ENCODE measurements at places on chromosomes 2 and 18.

- DNase-seq, result no peak
Measured at GRCh38 chr2:48415836-48416515, 114.0 kb upstream of the STON1 start.

GRCh38 chr2:182259629-182260150 is 167.1 kb downstream of the PDE1A start:
- no peak for DNase-seq

- DNase-seq, result no peak
Measured at GRCh38 chr18:62741118-62741566, 25.8 kb downstream of the PHLPP1 start.

GRCh38 chr2:237120916-237121315 is 35.2 kb downstream of the COPS8 start:
- DNase-seq, result peak; percentile 44

DNA sequence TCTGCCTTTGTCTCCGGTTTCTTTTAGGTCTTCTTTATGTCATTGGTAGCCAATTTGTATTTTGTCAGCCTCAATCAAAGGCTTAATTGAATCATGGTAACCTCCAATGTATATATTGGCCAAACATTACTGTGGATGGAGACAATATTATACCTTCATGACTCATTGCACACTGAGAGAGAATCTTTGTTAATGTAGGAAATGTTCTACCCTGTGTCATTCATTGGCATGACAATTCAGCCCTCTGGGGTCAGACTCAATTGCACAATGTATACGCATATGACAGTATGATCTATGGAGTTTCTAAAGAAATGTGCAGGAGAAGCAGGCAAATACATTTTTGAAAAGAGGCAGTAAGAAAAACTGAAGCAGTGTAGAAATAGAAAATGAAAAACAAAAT is 162.6 kb downstream of the PDE11A start:
- DNase-seq, result no peak

- no peak for DNase-seq
Measured at GRCh38 chr2:223594259-223594658, 7.9 kb downstream of the SCG2 start.

DNA sequence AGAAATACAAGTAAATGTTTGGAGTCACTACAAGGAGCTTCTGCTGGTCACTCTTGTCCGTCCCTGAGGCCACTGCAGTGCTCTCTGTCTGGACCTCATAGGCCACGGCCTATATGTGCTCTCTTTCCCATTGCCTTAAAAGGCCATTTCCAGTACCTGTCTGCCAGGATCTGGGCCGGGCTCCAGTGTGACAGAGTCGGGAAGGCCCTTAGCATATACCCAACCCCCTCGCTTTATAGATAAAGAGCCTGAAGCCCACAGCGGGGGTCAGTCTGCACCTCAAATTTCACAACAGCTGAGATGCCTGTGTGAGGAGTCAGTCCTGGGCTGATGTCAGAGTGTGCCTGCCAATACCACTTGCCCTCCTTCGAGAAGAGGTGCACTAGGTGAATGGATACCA is 39.9 kb downstream of the ADD2 start:
- DNase-seq, result no peak

GRCh38 chr2:128452536-128453530 is 134.2 kb upstream of the HS6ST1 start:
- no peak for DNase-seq

DNA sequence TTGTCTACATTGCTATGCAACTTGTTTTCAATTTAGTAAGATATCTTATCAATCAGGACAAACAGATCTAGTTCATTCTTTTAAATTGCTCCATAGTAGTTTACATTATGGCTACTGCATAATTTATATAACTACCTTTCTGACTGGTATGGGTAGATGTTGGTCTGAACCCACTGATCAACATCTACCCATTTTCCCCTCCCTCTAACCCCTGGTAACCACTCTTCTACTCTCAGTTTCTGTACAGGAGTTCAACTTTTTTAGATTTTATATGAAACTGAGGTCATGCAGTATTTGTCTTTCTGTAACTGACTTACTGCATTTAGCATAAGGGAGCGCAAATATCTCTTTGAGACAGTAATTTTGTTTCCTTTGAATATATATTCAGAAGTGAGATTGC is 73.2 kb downstream of the ITSN2 start:
- no peak for DNase-seq

- peak; percentile 44 for DNase-seq
Measured at GRCh38 chr2:8229546-8229986, 452.3 kb upstream of the ID2 start.

- no peak for DNase-seq
Measured at GRCh38 chr18:6052449-6052913, 157.2 kb upstream of the TMEM200C start.

- DNase-seq, result no peak
Measured at GRCh38 chr2:233168919-233169318, 82.6 kb upstream of the ATG16L1 start.

DNA sequence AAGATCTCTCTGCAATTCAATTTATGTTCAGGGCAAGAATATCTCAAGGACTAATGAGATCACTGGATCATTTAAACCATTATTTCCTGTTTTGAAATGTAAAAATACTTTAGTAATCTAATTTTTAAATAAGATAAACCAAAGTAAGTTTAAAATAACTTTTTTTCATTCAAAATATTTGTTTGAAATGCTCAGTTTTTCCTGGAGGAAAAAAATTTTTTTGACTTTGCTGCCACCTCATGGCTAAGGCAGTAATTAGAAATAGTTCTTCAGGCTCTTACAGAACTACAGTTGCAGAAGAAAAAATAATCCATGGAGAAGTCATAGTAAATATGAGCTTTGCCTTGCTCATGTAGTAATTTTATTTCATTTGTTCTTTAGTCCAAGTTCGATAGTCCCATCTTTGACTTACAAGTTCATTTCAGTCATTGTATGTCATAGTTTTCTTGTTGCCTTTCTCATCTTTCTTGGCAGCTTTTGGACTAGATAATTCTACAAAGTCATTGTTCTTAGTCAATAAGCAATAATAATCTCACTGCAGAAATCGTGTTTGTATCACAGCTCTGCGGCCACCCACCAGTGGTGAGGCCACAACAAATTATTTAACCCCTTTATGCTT is 127.4 kb downstream of the DPP4 start:
- DNase-seq, result peak; percentile 6

- no peak for DNase-seq
Measured at GRCh38 chr2:151826737-151827157, 1.5 kb downstream of the ARL5A start.

DNA sequence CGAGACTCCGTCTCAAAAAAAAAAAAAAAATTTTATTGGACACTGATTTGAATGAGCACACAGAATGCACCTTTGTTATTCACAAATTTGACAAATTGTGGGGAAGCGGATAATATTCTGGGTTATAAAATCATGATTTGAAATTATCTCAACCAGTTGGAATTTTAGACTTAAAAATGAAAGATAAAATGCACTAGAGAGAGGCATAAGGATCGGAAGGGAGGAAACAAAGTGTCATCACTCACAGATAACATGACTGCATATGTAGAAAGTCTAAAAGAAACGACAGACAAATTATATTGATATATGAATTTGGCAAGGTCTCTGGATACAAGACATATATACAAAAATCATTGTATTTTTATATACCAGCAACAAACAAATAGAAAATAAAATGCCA is 70.6 kb downstream of the CD28 start:
- no peak for DNase-seq

GRCh38 chr2:189020179-189020578 is 46.0 kb downstream of the COL3A1 start:
- no peak for DNase-seq

- no peak for DNase-seq
Measured at GRCh38 chr18:24545651-24546050, 85.2 kb downstream of the HRH4 start.

GRCh38 chr2:178392215-178392614 is 58.8 kb downstream of the PRKRA start:
- DNase-seq, result no peak

DNA sequence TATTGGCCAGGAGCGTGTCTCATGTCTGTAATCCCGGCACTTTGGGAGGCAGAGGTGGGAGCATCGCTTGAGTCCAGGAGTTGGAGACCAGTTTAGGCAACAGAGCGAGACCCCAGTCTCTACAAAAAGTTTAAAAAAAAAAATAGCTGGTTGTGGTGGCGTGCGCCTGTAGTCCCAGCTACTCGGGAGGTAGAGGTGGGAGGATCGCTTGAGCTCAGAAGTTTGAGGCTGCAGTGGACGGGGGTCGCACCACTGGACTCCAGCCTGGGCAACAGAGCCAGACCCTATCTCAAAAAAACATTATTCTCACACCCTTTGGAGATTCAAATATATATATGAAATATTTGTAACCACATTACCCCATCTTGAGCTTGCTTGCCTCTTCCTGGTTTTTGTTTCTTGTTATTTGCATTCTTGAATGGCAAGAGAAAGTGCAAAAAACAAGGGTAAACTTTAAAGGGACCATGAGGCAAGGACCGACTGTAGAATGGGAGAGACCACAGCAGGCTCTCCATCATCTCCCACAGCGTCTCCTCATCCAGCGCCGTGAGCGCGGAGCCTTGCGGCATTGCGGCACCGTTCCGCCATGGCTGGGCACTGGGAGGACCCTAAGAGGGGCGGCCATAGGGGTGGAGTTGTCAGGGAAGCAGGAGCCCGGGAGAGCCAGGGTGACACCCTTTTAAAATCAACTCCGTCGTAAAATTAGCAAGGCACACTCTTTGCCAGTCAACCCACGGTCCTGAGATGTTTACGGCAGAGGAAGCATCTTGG is 1.4 kb downstream of the ELP2 start:
- no peak for DNase-seq

DNA sequence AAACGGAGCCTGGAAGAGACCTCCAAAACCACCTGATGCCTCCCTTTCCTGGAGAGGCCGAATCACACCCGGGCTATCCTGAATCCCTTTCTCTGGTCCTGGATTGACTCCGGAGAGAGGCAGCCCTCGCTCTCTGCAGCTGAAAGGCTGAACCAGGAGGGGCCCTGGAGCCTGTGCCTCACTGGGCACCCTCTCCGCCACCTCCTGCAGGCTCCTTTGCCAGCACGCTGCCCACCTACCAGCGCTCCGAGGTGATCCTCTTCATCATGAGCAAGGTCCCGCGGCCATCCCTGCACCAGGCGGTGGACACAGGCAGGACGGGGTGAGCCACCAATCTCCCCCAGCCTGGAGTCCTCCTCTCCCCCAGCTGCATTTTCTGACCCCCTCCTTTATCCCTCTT is 35.7 kb downstream of the POMC start:
- DNase-seq, result no peak

DNA sequence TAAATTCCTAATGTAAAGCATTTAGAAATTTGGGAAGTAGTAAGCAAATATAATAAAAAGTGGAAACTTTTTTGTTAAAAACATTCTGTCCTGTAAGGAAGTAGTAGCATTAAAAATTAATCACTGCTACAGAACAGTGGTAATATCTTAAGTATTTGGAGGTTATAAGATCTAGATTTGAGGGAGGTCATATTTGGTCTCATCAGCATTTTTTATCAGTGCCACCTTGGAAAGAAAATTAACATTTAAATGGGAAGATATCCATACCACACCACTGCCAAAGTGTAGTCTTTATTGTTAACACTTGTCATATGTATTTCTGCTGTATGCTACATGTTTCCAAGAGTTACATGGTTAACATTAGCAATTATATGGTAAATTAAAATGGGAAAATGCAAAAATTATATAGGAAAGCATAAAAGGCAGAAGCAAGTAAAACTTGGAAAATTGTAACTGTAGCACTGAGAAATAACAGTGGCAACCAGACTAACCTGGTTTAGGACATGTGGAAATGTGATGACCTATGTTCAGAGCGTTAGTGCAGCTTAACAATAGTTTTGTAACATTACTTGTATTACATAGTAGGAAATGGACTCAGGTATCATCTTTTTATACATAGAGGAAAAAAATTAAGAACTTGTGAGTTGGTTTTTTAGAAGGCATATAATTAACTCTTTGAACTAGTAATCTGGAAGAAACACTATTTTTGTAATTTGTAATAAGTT is 47.2 kb downstream of the CLIP4 start:
- no peak for DNase-seq

DNA sequence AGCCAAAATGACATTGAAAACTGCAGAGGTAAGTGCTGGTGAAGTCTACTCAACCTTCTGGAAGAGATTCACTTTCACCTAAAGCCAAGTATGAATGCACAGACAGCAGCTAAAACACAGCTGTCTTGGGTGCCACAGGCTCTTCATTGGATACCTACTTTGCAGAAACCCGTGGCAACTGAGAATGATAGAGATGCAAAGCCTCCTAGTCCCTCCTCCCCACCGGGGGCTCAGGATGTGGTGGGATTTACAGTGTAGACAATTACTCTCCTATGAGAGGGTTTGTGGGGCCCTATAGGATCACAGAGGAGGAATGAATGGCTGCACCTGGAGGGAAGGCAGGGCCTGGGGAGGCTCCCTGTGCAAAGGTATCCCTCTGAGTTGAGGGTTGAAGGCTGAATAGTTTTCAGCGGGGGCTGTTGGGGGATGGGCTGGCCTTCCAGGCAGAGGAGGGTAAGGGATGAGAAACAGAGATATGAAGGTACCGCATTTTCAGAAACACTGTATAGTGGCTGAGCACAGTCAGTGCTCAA is 131.6 kb downstream of the RNF144A start:
- DNase-seq, result no peak

GRCh38 chr2:149679286-149679685 is 91.7 kb upstream of the MMADHC start:
- DNase-seq, result peak; percentile 56

DNA sequence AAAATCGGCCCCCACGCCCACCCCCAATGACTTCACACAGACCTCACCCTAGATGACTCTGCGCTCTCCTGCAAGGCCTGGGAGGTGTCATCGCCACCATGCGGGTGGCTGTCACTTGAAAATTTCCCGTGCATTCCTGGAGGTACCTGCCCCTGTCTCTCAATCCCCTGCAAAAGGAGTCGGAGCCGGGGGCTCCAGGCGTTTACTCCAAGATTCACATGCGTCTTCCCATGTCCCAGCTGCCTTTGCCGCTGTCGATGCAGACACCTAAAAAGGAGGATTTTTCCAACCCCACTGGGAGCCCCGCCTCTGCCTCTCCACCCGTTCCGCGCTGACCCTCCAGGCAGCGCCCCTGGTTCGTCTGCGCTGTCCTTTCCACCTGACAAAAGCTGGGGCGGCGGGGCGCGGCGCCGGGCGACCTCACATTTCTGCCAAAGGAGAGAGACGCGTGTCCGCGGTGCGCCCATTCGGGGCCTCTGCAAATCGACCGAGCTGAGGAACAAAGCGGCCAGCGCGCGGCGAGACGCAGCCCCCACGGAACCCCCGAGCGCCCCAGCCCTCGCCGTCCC is 667 bp downstream of the REEP1 start:
- DNase-seq, result no peak

GRCh38 chr18:75057169-75057960 is 151.6 kb downstream of the PTGR3 start:
- DNase-seq, result no peak
